Activated CD8-positive, alpha-beta T cell treated with anti-CD3 and anti-CD28 coated beads for 36 hours (primary cell): ENCODE measurements at places on chromosomes 4 and X. TPM values are rescaled to one million over a fixed set of nuclear protein-coding genes. Genes with fewer than 3 reads are reported as not detected.

GRCh38 chrX:10350981-10351380, 194.2 kb downstream of the CLCN4 start:
- no peaks in the 10 kb centered on the region for H3K36me3 ChIP-seq
- no peak overlapping the region for H3K27ac ChIP-seq
- DNase-seq = no peak
- H3K27me3 ChIP-seq = no peaks in the 10 kb centered on the region
- H3K4me1 ChIP-seq = no peaks in the 10 kb centered on the region

- no peak overlapping the region for H3K4me3 ChIP-seq
- H3K27ac ChIP-seq = peak overlapping the region; percentile 53
- peaks cover 49% of the 10 kb centered on the region for H3K36me3 ChIP-seq
- H3K4me1 ChIP-seq = peaks cover 33% of the 10 kb centered on the region
- no peak for DNase-seq
Observed at GRCh38 chrX:20237864-20238263, 28.8 kb downstream of the RPS6KA3 start.

- H3K27ac ChIP-seq = peak overlapping the region; percentile 98
- DNase-seq = no peak
- no peaks in the 10 kb centered on the region for H3K27me3 ChIP-seq
Observed at GRCh38 chrX:153973127-153974002, 811 bp downstream of the TMEM187 start.

DNA sequence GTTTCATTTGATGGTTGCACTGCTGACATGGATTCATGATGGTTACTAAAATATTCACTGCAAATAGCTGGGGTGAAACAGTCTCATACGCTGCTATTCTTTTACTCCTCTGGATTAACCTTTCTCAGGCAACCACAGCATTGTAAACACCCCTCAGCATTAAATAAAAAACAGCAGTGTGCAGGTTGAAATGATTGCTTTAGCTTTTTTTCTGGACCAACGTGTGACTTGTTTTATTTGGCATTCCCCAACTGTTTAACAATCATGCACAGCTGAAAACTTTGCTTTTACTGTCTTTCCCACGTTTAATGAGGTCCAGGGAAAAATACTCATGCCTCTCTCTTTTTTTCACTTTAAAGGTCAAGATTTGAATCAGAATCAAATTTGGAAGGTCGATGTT, 490.8 kb downstream of the RAPGEF2 start:
- H3K27me3 ChIP-seq = no peaks in the 10 kb centered on the region
- no peaks in the 10 kb centered on the region for H3K36me3 ChIP-seq

CABS1 gene
- not detected for total RNA-seq

DTHD1 gene
- 1.2 TPM for total RNA-seq
